ENCODE measurements at places on chromosomes 1 and 21. TPM values are rescaled to one million over a fixed set of nuclear protein-coding genes. Genes with fewer than 3 reads are reported as not detected.

- DNase-seq: no peak
Observed at GRCh38 chr1:42138586-42138985, 14.6 kb upstream of the GUCA2B start.

DNA sequence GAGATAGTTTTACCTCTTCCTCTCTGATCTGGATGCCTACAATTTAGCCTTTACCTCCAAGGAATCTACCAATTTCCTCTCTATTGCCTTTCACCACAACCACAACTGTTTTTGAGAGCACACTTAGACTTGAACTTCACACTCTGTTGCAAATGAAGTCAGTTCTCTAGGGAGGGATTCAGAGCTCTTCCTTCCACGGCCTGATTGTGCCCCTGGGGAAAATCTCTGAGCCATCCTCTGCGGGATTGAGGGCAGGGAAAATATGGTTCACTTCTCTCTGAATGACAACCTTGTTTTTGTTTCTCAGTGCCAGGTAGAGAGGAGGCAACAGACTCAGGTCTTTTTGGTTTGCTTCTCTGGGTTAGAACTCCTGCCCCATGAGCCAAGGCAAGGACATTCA is 35.4 kb upstream of the BCL10 start:
- no peak for DNase-seq

- peak; percentile 49 for DNase-seq
Observed at GRCh38 chr21:43957611-43958362, 54.3 kb upstream of the TRAPPC10 start.

DNA sequence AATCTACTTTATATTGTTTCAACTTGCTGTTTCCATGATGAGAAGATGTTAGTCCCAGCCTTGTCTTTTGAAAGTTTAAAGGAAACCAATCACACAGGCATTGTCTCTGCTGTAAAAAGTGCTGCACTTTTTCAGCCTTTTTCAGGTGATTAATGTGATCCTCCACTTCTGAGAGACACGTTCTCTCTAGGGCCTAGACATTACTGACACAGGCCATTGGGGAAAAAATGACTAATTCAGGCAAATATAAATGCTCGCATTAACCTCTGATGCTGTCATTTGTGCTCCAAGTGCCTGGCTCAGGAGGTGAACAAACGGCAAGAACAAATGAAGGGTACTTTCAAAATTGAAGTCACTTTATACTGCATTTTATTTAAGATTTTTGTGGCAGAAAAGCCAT is 32.4 kb upstream of the RGS7 start:
- DNase-seq: no peak

Gene ESPN
- 22.7 TPM for polyA plus RNA-seq

Gene UBL4B
- not detected for polyA plus RNA-seq

Gene MAB21L3
- polyA plus RNA-seq: 0.70 TPM

Gene SNX27
- polyA plus RNA-seq: 16.3 TPM
